ENCODE measurements at places on chromosomes 5 and 9.
A peak's percentile ranks its signal among the peaks of the same experiment; 100 is the strongest.

DNA sequence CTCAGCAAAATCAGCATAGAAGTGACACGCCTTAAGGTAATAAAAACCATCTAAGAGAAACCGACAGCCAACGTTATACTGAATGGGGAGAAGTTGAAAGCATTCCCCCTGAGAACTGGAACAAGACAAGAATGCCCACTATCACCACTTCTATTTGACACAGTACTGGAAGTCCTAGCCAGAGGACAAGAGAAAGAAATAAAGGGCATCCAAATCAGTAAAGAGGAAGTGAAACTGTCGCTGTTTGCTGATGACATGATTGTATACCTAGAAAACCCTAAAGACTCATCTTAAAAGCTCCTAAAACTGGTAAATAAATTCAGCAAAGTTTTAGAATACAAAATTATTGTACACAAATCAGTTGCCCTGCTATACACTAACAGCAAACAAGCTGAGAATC, 393.3 kb downstream of the KIF4B start:
- DNase-seq = no peak

- DNase-seq = no peak
Observed at GRCh38 chr5:38541174-38541725, 15.2 kb downstream of the LIFR start.

- no peak for DNase-seq
Observed at GRCh38 chr9:70049672-70050271, 6.1 kb downstream of the MAMDC2 start.

- peak; percentile 99 for DNase-seq
Observed at GRCh38 chr5:158026304-158027031, 167.5 kb upstream of the CLINT1 start.

DNA sequence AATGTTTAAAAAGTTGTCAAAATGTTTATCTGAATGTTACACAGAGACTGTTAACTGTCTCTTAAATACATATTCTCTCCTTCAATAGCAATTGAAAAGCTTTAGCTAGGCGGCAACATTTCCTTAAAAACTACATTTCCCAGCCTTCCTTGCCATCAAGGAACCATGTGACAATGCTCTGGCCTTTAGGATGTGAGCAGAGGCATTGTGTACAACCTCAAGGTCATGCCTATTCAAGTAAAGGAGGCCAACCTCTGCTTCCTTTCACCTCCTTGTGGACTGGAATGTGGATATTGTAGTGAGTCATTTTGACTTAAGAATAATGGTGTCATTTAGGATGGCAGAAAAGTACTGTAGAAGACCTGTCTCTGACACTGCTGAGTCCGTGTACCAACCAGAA, 23.7 kb upstream of the MROH2B start:
- DNase-seq = no peak

DNA sequence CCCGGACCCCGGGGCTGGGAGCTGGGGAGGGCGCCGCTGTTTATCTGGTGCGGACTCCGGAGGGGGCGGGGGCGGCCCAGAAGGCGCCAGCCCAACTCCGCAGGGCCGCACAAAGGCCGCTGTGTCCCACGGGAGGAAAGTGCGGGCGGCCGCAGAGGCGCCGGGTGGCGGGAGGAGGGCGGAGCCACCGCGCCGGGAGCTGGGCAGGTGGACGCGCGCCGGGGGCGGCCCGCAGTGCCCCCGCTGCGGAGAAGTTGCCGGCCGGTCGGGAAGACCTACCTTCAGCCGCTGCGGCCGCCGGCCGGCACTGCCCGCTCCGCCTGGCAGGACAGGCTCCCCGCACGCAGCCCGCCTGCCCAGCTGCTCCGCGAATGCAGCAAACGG, 43.6 kb downstream of the NACC2 start:
- no peak for DNase-seq

- DNase-seq = no peak
Observed at GRCh38 chr9:69093471-69094103, 58.0 kb downstream of the FXN start.

DNA sequence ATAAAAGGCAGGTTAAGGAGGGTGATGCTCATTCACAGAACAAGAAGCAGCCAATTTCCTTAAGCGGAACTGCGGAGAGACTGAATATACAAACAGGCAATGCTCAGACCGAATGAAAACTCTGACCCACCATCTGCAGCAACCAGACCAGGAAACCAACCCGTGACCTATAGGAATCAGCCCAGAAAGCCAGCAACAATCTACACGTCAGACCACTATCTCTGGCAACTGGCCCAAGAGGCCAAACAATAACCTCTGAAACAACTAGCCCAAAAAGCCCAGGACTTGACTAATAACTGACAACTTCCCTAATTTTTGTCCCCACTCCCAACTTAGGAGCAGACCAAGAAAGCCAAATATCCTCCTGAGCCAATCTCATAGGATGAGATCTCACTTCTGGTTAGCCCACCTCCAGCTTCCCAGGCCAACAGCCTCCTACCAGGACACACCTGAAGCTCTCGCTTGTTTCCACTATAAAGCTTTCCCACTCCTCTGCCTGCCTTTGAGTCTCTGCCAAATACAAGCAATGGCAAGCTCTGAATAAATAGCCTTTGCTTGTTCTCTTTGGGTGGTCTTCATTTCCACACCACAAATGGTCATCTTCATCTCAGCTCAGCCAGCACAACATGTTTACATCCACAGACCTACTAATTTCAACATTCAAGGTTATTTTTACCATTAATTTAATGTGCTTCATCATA, 168.5 kb downstream of the HSD17B3 start:
- DNase-seq = no peak

DNA sequence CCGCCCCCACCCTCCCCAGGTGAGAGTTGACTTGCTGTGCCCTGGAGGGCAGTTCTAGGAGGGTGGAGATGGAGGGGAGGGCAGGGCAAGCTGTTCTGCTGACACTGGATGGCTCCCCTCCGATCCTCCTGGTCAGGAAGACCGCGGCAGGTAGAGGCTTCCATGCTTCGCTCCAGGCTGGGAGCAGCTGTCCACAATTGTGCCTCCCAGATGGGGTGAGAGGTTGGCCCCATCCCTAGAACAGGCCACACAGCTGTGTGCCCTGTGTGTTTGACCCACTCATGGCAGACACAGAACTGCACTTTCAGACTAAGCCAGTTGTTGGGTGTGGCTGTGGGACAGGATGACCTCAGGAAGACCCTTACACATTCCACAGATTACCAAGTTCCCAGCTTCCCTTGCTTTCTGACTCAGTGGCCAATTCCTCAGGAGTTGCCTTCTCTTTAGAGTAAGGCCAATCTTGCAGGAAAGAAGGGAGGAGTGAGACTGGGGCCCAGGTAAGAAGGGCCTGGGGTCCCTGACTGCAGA, 72.1 kb upstream of the HSPA9 start:
- no peak for DNase-seq

DNA sequence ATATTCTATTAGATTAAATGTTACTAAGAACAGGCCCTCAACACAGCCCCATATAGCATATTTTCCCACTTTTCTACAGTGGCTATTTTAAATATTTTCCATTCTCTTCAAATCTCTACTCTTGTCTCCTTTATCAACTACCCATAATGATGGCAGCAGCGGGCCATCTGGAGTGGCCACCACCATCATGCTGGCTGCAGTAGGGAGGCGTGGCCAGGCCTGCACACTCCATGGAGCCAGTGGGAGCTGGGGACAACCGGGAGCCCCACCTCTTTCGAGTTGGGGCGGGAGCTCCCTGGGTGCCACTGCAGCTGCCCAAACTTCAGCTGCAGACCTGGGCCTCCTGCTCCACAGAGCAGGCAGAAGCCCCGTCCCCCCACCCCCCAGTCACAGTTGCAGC, 98.4 kb upstream of the RANBP6 start:
- no peak for DNase-seq

DNA sequence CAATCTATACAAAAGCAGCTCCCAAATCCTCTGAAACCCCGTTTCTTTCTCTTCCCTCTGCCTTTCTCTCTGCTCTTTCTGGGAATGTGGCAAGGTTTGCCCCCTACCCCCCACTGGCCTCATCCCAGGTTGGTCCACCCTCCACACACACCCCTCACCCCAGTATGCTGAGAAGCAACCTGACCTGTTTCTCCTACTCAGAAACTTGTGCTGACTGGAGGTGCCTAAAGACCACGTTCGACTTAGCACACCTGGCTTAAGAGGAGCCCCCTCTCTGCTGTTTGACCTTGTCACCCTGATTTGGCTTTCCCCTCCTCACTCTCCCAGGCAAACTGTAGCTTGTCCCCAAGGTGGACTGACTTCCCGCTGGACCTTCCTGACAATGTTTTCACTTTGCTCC, 1.1 kb upstream of the SEPTIN8 start:
- no peak for DNase-seq

- no peak for DNase-seq
Observed at GRCh38 chr5:149456597-149457392, 77.7 kb upstream of the IL17B start.

DNA sequence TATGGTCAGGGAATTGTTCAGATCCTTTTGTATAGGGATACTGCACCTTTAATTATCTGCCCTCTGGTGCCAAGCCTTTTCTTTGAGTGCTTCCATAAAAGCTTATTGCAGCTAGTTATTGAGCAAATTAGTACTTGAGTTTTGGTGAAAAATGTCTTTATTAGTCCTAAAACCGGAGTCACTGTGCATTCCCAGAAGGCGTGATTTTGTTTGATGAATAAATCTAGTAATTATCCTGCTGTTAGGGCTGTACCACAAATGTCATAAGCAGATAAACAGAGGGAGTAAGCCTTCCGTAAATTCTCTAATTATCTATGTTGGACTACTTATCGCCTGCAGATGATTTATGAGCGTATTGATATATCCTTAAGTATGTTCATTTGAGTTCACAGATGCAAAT, 620.7 kb upstream of the ARRDC3 start:
- peak; percentile 4 for DNase-seq

- DNase-seq = no peak
Observed at GRCh38 chr9:38112049-38112448, 43.0 kb upstream of the SHB start.

DNA sequence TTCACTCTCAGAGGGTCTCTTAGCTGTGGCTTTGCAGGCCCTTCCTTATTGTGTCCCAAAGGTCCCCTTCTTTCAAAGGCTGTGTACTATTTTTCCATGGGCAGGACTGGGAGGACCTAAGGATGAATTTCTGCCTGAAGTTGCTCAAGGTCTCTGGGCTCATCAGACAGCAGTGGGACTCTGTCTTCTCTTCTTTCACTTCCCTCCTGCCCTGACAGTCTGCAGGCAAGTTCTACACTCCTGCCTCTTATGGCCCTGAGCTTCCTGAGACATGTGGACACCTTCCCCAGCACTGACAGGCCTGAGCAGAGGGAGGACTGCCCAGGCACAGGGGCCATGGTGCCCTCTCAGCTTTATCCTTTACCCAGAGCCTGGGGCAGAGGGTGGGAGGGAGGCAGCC, 14.8 kb downstream of the ENHO start:
- DNase-seq = no peak

DNA sequence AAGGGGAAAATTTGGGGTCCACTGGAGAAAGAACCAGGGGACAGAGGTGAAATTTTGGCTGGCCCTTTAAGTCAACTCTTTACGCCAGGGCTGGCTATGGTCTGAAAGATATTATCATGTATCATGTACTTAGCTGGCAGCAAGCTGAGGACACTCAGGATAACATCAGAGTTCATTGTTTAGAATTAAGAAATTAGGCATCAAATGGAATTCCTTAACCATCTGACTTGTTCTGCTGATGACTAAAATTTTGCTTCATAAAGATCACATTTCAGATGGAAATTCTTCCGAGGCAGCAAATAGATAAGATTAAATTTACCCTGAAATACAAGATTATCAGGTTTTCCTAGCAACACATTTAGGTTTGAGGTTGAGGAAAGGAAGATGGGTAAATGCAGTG, 269.4 kb upstream of the KLF9 start:
- DNase-seq = no peak

- no peak for DNase-seq
Observed at GRCh38 chr9:129322641-129323375, 144.7 kb upstream of the IER5L start.

DNA sequence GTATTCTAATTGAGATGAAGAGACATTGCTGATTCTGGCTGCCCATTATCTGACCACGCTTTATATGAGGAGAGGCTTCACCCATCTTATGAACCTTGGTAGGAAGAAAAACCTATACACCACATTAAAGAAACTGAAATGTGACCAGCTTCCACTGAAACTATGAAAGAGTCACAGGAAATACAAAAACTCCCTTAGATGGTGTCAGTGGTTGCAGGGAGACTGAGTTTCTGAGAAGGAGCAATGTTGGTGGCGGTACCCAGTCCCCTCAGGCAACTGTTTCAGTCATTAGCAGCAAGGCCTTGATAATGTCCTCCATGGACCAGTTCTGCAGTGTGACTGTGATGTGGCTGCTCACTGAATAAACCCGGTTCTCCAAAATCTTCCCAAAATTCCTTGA, 110.5 kb upstream of the FTMT start:
- DNase-seq = no peak

GRCh38 chr9:3823842-3824475, 298.2 kb upstream of the RFX3 start:
- peak; percentile 92 for DNase-seq

GRCh38 chr9:125700791-125701190, 6.2 kb downstream of the MAPKAP1 start:
- DNase-seq = peak; percentile 30

GRCh38 chr5:78367318-78367991, 7.0 kb downstream of the SCAMP1 start:
- DNase-seq = no peak

DNA sequence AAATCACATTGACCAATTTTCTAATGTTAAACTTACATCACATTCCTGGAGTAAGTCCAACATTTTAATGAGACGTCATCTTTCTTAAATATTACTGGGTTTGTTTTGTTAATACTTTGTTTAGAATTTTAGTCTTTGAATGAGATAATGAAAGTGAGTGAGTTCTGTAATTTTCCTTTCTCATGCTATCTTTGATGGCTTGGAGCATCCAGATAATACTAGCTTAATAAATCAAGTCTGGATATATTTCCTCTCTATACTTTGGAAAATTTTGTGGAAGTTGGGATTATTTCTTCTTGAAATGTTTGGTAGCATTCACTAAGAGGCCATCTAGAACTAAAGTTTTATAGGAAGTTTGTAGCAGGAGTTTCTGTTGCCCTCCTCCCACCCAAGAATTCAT, 90.8 kb upstream of the IL7R start:
- DNase-seq = no peak

DNA sequence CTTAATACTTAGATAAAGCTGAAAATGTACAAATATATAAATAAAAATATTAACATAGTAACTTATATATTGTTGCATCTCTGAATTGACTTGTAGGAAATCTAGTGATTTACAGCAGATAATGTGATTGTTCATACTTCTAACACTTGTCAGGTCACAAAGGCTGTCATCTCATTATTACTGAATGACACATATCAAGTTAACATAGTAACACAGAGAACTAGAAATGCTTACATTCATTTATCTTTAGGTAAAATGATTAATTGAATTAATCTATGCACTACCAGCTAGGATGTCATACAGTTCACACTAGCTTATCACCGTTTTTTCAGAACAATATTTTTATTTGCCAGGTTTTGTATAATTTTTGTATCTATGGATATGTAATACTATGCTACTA, 189.8 kb upstream of the SH3GL2 start:
- no peak for DNase-seq

GRCh38 chr9:36609306-36609705, 36.6 kb downstream of the MELK start:
- DNase-seq = no peak

- peak; percentile 26 for DNase-seq
Observed at GRCh38 chr5:68456756-68457217, 241.2 kb downstream of the PIK3R1 start.
